GM20000 (cell line): ENCODE measurements at places on chromosomes 12 and 14.

GRCh38 chr12:49187184-49187583 is 1.7 kb downstream of the TUBA1A start:
- DNase-seq = no peak

DNA sequence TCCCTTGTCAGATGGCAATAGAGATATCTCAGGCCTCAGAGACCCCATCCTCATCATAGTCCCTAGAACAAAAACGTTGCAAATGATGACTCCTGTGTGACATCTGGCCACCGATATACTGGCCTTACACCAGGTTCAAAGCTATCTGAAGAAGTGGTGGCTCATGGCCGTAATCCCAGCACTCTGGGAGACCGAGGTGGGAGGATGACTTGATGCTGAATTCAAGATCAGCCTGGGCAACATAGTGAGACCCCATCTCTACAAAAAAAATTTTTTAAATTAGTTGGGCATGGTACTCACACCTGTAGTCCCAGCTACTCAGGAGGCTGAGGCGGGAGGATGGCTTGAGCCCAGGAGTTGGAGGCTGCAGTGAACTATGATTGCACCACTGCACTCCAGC is 13.1 kb downstream of the CAMKK2 start:
- no peak for DNase-seq

GRCh38 chr12:5901416-5901815 is 43.6 kb downstream of the ANO2 start:
- DNase-seq = no peak

DNA sequence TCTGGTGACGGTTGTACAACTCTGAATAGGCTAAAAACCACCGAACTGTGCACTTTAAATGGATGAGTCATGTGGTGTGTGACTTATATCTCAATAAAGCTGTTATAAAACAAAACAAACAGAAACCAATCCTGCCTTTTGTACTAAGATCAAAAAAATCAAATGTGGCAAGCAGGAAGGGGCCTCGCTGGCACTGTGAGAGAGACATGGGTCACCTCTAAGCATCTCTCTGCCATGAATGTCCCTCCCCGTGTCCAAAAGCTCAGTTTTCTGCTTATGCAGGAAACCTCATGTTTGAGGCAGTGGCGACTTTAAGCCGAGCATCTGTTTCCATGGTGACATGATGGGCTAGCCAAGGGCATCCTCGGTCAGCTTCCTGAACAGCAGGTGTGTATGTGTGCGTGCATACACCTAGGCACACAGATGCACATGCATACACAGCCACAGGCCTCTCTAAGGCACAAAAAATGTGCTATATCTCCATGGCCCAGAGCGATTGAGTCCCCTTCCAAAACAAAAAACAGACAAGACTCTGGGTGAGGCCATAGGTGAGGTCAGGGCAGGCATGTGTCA is 44.4 kb downstream of the ARL6IP4 start:
- no peak for DNase-seq

DNA sequence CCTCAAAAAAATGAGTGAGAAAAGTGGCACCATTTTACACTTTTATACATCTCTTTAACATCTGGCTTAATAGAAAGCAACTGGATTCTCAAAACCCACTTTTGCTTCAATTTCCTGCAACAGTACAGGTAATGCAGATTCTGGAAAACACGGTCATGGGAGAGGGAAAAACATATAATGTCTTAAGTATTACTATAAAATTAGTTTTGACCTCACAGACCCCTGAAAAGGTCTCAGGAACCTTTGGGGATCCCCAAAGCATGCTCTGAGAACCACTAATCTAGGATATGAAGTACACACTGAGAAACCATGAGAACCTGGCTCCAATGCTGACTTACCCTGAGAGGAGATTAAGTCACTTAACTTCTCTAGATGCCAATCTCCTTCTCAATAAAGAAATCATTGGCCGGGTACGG is 64.7 kb downstream of the PPP2R5E start:
- DNase-seq = peak; percentile 50

GRCh38 chr12:94545935-94546771 is 86.5 kb upstream of the CEP83 start:
- peak; percentile 65 for DNase-seq

GRCh38 chr14:103732868-103733620 is 17.4 kb downstream of the ZFYVE21 start:
- DNase-seq = no peak

DNA sequence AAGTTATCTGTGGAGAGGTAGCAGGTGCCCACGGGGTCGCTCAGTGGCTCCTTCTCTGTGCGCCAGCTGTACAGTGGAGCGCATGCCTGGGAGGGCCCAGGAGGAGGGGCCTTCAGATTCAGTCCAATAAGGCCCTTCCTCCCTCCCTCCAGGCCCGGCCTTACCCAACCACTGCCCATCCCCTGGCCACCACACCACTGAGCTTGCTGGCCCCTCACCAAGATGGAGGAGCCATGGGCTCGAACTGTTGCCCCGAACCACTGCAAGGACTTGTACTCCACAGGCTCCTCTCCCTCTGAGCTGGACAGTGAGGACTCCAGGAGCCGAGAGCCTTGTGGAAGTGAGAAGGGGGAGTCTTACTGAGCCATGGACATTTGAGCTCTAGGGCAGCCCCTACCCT is 9.8 kb downstream of the ITGA5 start:
- no peak for DNase-seq

- DNase-seq = no peak
These were observed 76.8 kb downstream of the NUMB start for GRCh38 chr14:73381380-73382013.

- DNase-seq = no peak
These were observed 3.1 kb upstream of the ACTR6 start for GRCh38 chr12:100197486-100197885.

DNA sequence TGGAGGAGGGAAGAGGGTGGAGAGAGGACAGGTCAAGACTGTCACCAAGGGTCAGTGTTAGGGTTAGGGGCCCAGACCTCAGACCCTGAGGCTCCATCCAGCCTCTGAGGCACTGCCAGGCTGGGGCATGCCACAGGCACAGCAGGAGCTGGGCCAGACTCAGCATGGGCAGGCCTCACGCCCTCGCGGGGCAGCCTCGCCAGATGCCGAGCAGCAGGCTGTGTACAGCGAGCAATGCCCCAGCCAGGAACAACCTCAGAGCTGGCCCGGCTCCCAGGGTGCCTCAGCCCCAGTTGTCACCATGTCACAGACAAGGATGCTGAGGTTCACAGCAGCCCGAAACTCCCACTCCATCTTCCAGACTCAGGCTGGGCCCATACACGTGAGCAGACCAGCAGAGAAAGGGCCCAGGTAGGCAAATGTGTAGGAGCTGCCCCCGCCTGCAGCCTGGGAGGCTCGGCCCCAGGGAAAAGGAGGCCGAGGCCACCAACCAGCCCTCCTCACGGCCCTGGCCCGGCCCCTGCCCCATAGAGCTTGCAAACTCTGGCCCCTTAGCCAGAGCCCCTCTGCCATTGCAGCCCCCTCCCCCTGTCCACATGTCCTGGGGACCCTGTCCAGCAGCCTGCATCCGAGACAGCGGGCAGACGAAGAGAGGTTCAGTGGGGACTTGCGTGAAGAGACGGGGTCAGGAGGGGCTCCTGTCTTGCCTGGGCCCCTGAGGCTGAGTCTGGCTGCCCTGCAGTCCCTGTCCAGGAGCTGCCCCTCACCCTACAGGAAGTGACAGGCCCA is 7.5 kb downstream of the C14orf180 start:
- no peak for DNase-seq

- DNase-seq = no peak
These were observed 208.6 kb upstream of the PWP1 start for GRCh38 chr12:107477018-107477417.

- DNase-seq = no peak
These were observed 72.4 kb upstream of the SSTR1 start for GRCh38 chr14:38135106-38135867.

DNA sequence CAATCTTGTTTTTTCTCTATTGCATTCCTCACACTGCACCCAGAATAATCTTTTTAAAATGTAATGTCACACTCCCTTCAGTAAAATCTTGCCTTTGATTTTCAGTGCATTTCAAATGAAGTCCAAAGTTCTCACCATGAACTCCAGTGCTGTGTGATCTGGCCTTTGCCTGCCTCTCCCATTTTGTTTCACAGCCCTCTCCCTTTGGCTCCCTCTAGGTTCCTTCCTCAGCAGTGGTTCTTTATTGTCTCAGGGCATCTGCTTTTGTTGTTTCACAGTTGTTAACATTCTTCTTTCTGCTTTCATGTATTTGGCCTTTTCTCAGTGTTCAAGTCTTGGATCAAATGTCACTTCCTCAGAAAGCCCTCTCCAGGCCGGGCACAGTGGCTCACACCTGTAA is 84.5 kb upstream of the AMN1 start:
- DNase-seq = no peak

- no peak for DNase-seq
These were observed 608.4 kb upstream of the FOXG1 start for GRCh38 chr14:28157887-28158791.

DNA sequence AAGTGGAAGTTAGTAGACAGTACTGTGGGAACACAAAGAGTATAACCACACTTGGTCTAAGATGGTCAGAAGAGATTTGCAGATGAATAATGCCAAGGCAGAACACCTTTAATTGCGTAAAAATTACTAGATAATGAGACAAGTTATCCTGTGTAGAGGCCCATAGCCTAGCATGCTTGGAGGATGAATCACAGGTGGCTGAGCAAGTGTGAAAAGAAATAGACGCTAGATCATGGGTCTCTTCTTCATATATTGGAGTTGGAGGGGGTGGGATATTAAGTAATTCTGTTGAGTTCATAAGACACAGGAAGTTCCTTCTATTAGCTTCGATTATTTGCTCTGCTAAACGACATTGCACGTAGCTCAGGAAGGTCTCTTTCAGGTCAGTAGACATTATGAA is 454.3 kb upstream of the LMO3 start:
- no peak for DNase-seq

DNA sequence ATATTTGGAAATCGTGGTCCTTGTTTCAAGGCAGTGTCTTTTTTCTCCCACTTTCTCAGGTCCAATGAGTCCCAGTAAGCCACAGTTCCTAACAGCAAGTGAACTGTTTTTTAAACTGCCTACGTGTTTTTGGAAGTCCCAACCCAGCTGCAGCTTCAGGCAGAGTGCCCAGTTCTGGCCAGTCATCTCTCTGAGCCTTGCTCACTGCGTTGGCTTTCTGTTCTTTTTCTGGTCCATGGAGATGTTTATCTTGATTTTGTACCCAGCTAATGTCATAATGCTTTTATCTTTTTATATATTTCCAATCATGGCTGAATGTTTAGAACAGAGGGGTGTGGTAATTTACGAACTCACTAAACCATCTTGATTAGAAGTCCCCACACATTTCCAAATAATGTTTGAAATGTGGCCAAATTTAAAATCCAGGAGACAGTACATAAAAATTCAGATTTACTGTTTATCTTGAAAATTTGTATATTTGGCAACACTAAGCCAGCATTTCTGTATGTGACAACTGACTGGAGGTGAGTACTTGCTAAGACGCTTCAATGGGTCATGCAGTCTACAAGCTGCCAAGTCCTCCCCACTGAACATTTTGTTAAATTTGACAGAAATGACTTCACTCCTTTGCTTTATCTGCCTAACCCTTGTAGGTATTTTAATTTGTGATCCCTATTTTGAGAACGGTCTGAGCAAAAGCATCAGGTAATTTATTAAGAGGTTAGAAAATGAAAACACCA is 46.1 kb upstream of the OTOGL start:
- no peak for DNase-seq

- no peak for DNase-seq
These were observed 22.8 kb downstream of the PIGH start for GRCh38 chr14:67577181-67577808.

DNA sequence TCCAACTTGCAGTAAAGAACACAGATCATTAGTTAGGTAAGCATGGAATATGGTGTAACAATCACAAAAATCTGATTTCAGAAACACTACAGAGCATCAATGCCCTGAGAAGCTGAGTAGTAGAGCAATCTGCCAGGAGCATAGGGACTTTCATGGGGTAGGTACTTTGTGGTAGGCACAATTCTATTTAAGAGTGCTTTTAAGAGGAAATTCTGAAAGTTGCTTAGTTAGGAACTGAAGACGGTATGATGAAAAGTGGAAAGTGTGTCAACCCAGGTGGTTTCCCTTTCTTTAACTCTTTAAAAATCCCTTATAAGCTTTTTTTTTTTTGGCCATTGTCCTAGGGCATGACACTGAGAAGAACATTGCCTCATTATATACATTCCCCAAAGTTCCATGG is 535.7 kb upstream of the FBXO33 start:
- DNase-seq = no peak

DNA sequence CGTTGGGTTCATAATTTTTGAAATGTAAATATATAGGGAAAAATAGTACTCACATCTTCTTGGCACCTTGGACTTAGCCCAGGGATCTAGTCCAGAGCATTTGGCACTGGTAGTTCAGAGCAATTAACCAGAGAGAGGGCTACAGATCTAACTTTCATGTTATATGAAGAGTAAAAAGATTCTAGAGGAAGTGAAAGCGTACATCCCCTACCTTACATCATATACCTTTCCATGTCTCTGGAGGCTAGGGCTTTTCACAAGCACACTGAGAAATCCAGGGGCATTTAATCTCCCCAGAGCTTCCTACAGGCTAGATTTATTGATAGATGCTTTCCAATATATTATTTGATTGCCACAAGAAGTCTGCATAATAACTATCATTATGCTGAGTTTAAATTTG is 687.5 kb upstream of the FBXO33 start:
- DNase-seq = peak; percentile 7

- no peak for DNase-seq
These were observed 23.3 kb downstream of the CYP46A1 start for GRCh38 chr14:99707420-99707819.

GRCh38 chr14:76977793-76978720 is 50.5 kb downstream of the IRF2BPL start:
- DNase-seq = peak; percentile 87

- no peak for DNase-seq
These were observed 128.5 kb downstream of the KCNK10 start for GRCh38 chr14:88194531-88194930.
